ENCODE measurements at places on chromosomes 5 and 9.

DNA sequence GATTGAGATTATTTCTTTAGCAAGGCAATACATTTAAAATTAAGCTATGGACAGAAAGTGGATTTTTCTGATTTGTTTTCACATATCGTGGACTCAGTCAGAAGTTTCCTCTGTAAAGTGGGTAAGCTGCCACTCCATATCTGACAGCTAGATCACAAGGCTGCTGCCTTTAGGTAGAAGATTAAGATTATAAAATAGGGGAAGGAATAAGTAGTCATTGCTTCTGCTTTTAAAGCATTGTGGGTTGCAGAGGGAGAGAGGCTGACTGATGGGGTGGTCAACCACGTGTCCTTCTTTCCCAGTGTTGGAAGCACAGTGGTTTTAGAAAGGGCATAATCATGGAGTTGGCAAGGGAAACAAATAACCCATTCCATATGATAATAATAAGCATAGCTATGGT is 74.3 kb upstream of the MOCS2 start:
- no peak for DNase-seq

DNA sequence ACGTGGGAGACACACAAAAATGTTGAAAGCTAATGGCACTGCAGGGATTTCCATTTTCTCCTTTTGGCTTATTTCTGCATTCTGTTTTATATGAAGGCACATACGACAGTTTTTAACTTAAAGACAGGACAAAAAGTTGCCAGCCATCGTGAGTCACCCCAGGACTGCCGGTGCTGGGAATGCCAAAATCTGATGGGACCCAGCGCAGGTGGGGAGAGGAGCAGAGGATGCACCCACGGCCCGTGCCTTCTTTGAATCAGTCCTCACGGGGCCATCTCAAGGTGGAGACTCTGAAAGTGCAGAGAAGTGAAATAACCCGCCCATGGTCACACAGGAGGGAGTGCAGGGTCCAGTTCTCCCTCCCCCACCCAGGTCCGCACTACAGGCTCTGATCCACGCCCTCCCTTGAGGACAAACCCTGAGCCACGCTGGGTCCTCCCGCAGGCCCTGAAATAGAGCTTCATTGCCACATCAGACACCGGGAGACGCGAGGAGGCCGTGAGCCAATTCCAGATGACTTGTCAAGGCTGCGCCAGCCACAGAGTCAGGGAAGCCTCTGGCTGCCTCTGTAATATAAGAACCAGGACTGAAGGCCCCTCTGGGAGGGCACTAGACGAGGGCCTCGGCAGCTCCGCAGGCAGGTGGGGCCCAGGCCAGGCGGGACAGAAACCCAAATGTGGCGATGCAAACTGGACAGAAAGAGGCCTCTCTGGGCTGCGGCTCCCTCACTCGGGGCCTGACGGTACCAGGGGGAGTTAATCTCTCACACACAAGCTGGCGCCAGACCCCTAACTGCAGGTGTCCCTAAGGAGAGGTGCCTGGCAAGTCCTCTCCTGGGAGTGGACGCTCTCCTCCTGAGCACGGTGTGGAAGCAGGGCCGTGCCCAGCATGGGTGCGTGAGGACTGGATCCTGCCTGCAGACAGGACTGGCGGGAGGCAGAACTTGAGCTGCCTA is 22.9 kb downstream of the ADAMTS2 start:
- DNase-seq = peak; percentile 58

DNA sequence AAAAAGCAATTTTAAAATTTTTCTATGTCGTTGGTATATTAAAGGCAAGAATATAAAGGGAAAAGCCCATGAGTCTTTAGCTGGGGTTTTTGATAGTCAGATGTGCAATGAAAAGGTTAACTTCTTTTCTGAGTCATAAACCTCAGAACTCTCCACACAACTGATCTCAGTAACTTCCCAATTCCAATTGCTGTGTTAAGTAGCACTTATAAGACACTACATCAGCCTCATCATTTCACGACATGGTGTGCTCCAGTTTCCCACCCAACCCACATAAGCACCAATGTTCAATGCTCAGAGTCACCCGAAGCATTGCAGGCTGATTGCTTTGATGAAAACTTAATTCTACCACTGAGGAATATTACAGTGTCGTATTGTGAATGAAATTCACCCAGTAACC is 155.8 kb downstream of the TSSK1B start:
- no peak for DNase-seq

DNA sequence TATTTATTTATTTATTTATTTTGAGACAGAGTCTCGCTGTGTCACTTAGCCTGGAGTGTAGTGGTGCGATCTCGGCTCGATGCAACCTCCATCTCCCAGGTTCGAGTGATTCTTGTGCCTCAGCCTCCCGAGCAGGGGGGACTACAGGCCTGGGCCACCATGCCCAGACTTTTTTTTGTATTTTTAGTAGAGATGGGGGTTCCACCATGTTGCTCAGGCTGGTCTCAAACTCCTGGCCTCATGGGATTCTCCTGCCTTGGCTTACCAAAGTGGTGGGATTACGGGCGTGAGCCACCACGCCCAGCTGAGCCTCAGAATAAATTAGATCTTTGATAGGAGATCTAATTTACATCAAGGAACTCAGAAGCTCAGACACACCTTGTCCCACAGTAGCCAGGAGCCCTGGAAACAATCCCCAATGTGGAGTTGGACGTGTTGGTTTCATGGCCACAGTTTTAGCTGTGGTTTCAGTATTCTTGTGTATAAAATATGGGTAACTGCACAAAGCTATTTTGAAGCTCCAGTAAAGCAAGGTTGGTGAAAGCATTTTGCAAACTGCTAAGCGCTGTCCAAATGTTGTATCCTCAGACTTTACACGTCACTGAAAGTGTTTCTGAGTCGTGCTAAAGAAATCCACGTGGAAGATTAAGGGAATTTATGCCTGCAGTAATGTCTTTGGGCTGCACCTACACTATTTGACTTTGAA is 3.0 kb upstream of the HNRNPAB start:
- DNase-seq = no peak

- no peak for DNase-seq
Measured at GRCh38 chr5:78562714-78563330, 85.8 kb downstream of the LHFPL2 start.

GRCh38 chr9:36191290-36191645 is 547 bp downstream of the CLTA start:
- peak; percentile 65 for DNase-seq

DNA sequence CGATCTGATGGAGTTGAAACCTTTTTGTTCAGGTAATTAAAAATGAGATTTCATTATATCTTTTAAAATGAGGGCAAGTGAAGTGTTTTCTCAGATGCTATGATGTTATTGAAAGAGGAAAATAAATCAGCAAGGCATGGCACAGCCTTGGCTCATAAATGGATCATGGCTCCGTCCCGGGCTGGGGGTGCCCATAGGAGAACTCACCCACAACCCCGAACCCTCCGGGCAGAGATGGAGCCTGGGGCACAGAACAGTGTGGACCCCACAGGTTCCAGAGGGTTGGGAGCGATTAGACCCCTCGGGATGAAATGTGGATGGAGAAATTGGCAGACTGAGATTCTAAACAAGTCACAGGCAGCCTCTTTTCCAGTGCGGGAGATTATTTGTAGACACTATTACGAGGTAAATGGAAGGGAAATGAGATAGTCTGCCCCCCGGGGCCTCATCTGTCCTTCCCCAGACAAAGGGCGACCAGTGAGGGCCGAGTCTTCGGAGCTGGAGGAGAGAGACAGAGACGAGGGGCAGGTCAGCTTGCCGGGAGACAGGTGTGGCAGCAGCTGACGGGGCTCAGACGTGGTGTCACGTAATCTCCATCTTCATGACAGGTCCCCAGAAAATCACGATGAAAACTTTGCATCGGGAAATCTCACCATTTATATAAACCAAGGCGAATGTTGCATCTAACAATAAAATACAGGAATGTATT is 33.7 kb downstream of the NDUFS6 start:
- no peak for DNase-seq

GRCh38 chr9:125534971-125535701 is 171.9 kb downstream of the MAPKAP1 start:
- no peak for DNase-seq

GRCh38 chr5:83644301-83644700 is 76.4 kb downstream of the HAPLN1 start:
- no peak for DNase-seq

- DNase-seq = no peak
Measured at GRCh38 chr5:148382961-148383360, 797 bp upstream of the FBXO38 start.

Data from natural killer cell treated with Interleukin-12 subunit alpha and Interleukin-12 subunit beta and Interleukin-15 and Interleukin-18, amount 100 ng/mL, for 72 hours (primary cell).